Prostate gland (tissue), 2 donors: ENCODE measurements at places on chromosomes 2 and 18.

- no peak overlapping the region for H3K4me3 ChIP-seq
- H3K36me3 ChIP-seq = no peaks in the 10 kb centered on the region
- no peaks in the 10 kb centered on the region for H3K4me1 ChIP-seq
- no peaks in the 10 kb centered on the region for H3K27me3 ChIP-seq
- no peak overlapping the region for H3K27ac ChIP-seq
- no peak for DNase-seq
Observed at GRCh38 chr2:181074457-181074856, 94.1 kb downstream of the UBE2E3 start.

DNA sequence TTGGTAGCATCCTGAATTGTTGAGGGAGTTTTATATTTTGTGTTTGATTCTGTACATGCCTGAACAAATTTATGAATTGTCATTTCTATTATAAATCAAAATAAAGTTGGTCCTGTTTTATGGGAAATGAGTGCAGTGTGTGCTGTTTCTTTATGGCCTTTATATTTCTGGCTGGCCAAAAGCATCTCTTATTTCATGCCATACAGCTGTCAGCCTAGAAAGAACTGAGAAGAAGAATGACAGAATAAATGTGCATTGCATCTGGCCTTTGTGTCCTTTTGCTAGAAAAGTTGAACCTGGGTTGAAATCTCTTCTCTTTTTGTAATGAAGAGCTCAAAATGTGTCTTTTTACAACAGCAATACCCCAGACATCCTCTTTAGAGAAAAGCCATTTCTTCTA, 474.7 kb upstream of the LRATD1 start:
- no peaks in the 10 kb centered on the region for H3K36me3 ChIP-seq
- no peaks in the 10 kb centered on the region for H3K27me3 ChIP-seq
- no peak for DNase-seq
- H3K4me3 ChIP-seq = no peak overlapping the region
- no peak overlapping the region for H3K27ac ChIP-seq

DNA sequence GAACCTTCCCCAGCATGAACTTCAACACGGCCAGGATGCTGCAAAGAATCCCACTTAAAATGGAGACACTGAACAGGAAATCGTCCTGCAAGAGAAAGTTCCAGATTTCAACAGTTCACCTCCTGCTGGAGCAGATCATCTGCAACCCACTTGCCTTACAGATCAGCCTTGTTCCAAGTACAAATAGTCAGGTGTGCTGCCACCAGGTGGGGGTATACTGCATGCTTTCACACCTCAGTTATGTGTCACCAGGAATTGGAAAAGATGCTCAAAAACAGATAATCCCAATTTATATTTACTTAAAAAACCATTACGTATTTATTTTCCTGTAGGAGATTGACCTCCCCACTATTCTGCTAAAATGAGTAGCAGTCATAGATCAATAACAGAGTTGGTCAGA, 212.3 kb downstream of the MGAT5 start:
- DNase-seq = no peak
- no peaks in the 10 kb centered on the region for H3K4me1 ChIP-seq
- H3K27ac ChIP-seq = no peak overlapping the region
- H3K4me3 ChIP-seq = no peak overlapping the region

DNA sequence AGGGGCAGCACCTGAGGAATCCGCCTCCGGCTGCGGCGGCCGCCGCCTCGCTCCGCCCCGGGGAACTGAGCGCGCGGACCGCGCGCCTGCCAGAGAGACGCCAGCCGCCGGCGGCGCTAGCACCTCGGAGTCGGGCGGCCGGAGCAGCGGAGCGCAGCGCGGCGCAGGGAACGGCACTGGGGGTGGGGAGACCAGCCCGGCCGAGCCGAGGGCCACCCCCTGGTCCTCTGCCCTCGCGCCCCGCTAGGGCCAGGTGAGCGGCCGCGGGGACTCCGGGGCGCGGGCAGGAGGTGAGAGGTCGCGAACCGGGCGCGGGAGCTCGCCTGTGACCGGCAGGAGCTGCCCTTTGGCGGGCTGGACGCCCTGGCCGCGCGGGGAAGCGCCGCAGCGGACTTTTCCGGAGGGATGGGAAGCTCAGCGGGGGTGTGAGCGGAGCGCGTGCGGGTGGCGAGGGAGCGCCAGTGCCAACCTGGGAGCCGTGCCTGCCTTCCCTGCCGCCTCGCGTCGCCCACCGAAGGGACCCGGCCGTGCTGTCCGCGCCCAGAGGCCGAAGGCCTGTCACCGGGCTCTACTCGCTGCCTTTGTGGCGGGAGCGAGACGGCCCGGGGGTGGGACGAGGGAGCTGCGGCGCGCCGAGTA, at the start of gene GREB1L:
TSS of gene GREB1L (plus strand) at position 92 of the 639 bp plus-strand sequence. CDS start 141,287 bp downstream, outside the sequence.
- no peaks in the 10 kb centered on the region for H3K4me1 ChIP-seq
- peak within 1 kb of the TSS; percentile 71 for H3K27ac ChIP-seq
- no peak for DNase-seq
- H3K4me3 ChIP-seq = peak within 1 kb of the TSS; percentile 58
- no peaks in the 10 kb centered on the region for H3K27me3 ChIP-seq

GRCh38 chr2:15869871-15870270, 70.5 kb upstream of the MYCN start:
- no peaks in the 10 kb centered on the region for H3K27me3 ChIP-seq
- no peak overlapping the region for H3K4me3 ChIP-seq
- DNase-seq = no peak
- H3K27ac ChIP-seq = no peak overlapping the region

DNA sequence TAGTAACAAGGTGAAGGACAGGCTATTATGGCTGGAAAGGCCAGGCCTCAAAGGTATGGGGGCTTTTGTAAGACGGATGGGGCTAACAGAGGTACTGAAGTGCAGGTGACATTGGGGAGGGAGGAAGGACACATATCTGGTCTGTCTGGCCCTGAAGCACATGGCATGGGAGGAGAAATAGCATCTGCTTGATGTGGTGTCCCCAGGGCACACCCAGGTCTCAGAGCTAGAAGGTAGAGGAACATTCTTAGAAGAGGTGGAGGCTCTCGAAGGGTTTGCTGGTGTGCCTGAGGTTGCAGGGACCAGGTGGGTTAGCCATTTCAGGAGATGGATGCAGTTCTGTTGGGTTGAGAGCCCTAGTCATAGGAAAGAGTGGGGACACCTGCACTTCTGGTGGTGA, 9.5 kb downstream of the RALB start:
- no peak overlapping the region for H3K27ac ChIP-seq
- peaks cover 5% of the 10 kb centered on the region for H3K4me1 ChIP-seq
- H3K4me3 ChIP-seq = no peak overlapping the region
- H3K27me3 ChIP-seq = no peaks in the 10 kb centered on the region

GRCh38 chr18:30522288-30522929, 520.1 kb downstream of the DSC3 start:
- H3K4me3 ChIP-seq = no peak overlapping the region
- no peaks in the 10 kb centered on the region for H3K4me1 ChIP-seq
- DNase-seq = no peak
- H3K27me3 ChIP-seq = no peaks in the 10 kb centered on the region

- no peaks in the 10 kb centered on the region for H3K36me3 ChIP-seq
- H3K4me1 ChIP-seq = peaks cover 2% of the 10 kb centered on the region
- DNase-seq = no peak
- no peaks in the 10 kb centered on the region for H3K27me3 ChIP-seq
Observed at GRCh38 chr2:233408366-233409285, 54.3 kb downstream of the DGKD start.

- peak; percentile 8 for DNase-seq
- peak overlapping the region; percentile 21 for H3K27ac ChIP-seq
- no peaks in the 10 kb centered on the region for H3K27me3 ChIP-seq
- no peaks in the 10 kb centered on the region for H3K4me1 ChIP-seq
- H3K36me3 ChIP-seq = no peaks in the 10 kb centered on the region
Observed at GRCh38 chr18:22559414-22560274, 141.9 kb upstream of the CTAGE1 start.

- no peak overlapping the region for H3K27ac ChIP-seq
- H3K36me3 ChIP-seq = no peaks in the 10 kb centered on the region
- H3K27me3 ChIP-seq = no peaks in the 10 kb centered on the region
- H3K4me1 ChIP-seq = no peaks in the 10 kb centered on the region
- no peak for DNase-seq
- H3K4me3 ChIP-seq = no peak overlapping the region
Observed at GRCh38 chr2:37282746-37283145, 41.9 kb downstream of the PRKD3 start.

GRCh38 chr2:19607931-19608771, 249.7 kb upstream of the OSR1 start:
- no peak for DNase-seq
- H3K36me3 ChIP-seq = no peaks in the 10 kb centered on the region
- H3K4me1 ChIP-seq = no peaks in the 10 kb centered on the region
- no peak overlapping the region for H3K4me3 ChIP-seq

DNA sequence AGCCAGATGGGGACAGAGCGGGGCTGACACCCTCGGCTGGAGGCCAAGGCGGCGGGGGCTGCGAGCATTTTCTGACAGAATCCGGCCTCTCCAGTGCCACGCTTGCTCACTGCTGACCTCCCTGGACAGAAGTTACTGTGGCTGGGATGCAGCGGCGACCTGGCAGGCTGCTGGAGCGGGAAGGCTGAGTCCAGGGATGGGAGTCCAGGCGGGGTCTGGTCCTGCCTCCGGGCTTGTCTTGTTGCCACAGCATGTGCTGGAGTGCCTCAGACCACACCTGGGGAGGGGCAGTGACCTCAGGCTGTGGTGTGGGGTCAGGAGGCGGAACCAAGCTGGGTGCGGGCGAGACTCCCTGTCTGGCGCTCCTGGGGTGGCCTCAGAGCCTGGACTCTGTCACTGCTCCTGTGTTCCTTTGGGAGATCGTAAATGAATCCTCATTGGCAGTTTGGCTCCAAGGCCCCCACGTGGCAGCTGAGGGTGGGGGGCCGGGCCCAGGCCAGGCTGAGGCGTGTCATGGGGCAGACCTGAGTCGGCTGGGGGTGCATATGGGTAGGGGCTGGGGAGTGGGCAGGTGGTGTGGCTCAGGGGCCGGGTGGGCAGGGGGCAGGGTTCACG, 5.5 kb downstream of the BOK start:
- no peak overlapping the region for H3K4me3 ChIP-seq
- H3K36me3 ChIP-seq = no peaks in the 10 kb centered on the region
- peaks cover 48% of the 10 kb centered on the region for H3K4me1 ChIP-seq
- H3K27me3 ChIP-seq = no peaks in the 10 kb centered on the region
- peak overlapping the region; percentile 80 for H3K27ac ChIP-seq

- no peaks in the 10 kb centered on the region for H3K36me3 ChIP-seq
- H3K27ac ChIP-seq = no peak overlapping the region
- no peak overlapping the region for H3K4me3 ChIP-seq
- no peaks in the 10 kb centered on the region for H3K4me1 ChIP-seq
Observed at GRCh38 chr2:122180972-122181371, 425.5 kb downstream of the TSN start.

- H3K36me3 ChIP-seq = no peaks in the 10 kb centered on the region
- H3K4me3 ChIP-seq = no peak overlapping the region
- H3K27me3 ChIP-seq = no peaks in the 10 kb centered on the region
- H3K4me1 ChIP-seq = no peaks in the 10 kb centered on the region
Observed at GRCh38 chr2:29663268-29663667, 258.1 kb downstream of the ALK start.

DNA sequence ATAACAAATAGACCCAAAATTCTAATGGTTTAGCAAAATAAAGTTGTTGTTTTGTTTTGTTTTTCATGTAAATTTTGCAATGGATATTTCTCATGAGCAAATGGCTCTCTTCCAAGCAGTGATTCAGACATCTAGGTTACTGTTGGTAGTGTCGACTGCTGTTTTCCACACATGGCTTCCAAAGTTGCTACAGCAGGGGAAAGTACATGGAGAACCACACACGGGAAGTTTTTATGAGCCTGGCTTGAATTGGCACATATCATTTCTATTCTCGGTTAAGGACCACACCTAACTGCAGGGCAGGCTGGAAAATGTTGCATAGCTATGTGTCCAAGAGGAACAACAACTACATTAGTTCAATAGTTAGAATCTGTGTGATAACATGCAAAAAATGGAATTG, 262.1 kb downstream of the GALNT13 start:
- no peak overlapping the region for H3K4me3 ChIP-seq
- no peaks in the 10 kb centered on the region for H3K4me1 ChIP-seq
- no peak for DNase-seq
- no peak overlapping the region for H3K27ac ChIP-seq
- H3K27me3 ChIP-seq = no peaks in the 10 kb centered on the region

- no peaks in the 10 kb centered on the region for H3K36me3 ChIP-seq
- no peaks in the 10 kb centered on the region for H3K4me1 ChIP-seq
- no peak for DNase-seq
- no peak overlapping the region for H3K27ac ChIP-seq
- H3K27me3 ChIP-seq = no peaks in the 10 kb centered on the region
Observed at GRCh38 chr2:101360232-101360631, 27.1 kb downstream of the CREG2 start.

- no peak for DNase-seq
- H3K4me1 ChIP-seq = no peaks in the 10 kb centered on the region
- no peaks in the 10 kb centered on the region for H3K27me3 ChIP-seq
- H3K27ac ChIP-seq = no peak overlapping the region
- H3K36me3 ChIP-seq = no peaks in the 10 kb centered on the region
- H3K4me3 ChIP-seq = no peak overlapping the region
Observed at GRCh38 chr18:54278615-54279014, 9.3 kb downstream of the POLI start.

DNA sequence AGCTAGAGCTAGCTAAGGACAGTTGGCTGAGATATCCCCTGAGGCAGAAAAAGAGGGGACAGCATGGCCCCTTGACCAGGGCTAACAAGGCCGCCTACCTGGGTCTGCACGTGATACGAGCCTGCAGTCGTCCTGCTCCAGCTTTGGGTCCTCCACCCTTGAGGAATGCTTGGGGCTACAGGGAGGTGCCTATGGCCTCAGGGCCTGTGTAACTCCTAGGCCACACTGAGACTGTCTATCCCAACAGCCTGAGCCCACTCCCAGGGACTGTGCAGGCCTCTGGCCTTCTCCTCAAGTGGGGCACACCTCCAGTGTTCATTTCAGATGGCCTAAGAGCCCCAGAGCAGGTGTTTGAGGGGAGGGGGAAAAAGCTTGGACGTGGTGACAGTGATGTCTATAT, 136.7 kb upstream of the SATB2 start:
- no peaks in the 10 kb centered on the region for H3K4me1 ChIP-seq
- H3K36me3 ChIP-seq = no peaks in the 10 kb centered on the region
- no peak overlapping the region for H3K4me3 ChIP-seq
- H3K27me3 ChIP-seq = no peaks in the 10 kb centered on the region
